NCI-H1105 treated with DMSO at 0.1 percent for 48 hours (cell line): ENCODE measurements at places on chromosomes 2 and 18.
A peak's percentile ranks its signal among the peaks of the same experiment; 100 is the strongest.

- no peak for DNase-seq
Observed at GRCh38 chr18:50117863-50118262, 77.1 kb downstream of the MYO5B start.

DNA sequence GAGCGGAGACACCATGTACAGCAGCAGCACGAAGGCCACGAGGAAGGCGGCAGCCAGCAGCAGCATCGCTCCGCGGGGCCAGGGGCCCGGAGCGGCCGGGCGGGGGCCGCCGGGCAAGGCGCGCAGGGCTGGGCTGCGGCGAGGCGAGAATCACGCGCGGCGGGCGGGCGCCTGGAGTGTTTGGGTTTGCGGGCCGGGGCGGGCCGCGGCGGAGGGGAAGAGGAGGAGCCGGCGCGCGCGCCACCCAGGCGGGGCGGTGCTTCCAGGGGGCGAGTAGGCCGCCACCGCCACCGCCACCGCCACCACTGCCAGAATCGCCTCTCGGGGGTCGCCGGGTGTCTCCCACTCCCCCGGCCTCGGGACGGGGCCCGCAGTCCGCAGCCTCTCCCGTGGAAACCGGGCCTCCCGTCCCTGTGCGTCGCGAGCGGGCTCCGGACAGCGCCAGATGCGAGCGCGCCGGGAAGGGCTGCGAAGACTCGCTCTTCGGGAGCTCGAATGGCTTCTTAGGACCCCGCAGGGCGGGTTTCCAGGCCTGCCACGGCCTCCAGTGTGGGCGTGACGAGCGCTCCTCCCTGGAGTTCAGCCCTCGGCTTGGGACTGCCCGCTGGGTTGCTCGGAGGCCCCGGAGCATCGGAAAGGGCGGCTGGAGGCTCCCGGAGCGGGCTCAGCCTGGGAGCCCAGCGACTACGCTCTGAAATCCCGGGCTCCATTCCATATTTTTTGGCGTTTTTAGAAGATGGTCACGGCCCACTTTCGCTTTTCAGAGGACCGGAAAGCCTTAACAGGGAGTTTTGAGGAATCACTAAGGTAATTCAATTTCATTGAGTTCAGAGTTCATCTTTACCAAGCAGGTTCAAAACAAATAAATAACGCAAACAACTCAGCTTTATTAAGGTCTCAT is at the start of gene KDSR:
KDSR (minus strand) TSS at position 154 of the 901 bp plus-strand sequence; CDS start at position 66, 88 bp downstream.
- peak; percentile 99 for DNase-seq

DNA sequence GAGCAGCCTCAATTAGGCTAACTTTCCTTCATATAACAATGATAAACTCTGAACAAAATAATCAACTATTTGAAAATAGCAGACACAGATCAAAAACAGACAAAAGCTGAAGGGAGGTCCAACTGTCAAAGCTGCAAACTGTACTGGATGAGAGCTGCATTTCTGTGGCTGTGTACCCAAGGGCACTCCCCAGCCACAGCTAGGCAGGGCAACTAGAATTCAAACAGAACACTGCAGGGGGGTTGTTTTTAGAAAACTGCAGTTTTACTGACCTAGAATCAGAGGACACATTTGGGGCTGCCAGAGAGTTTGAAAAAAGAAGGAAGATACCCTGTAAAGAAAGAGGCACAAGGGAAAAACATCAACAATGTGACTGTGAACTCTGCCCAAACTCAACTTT is 56.8 kb downstream of the SMAD2 start:
- DNase-seq: no peak

GRCh38 chr2:234677758-234678538 is 181.1 kb upstream of the ARL4C start:
- no peak for DNase-seq

- no peak for DNase-seq
Observed at GRCh38 chr18:75063615-75064512, 145.1 kb downstream of the PTGR3 start.

- DNase-seq: no peak
Observed at GRCh38 chr2:163135256-163135655, 296.7 kb upstream of the KCNH7 start.

DNA sequence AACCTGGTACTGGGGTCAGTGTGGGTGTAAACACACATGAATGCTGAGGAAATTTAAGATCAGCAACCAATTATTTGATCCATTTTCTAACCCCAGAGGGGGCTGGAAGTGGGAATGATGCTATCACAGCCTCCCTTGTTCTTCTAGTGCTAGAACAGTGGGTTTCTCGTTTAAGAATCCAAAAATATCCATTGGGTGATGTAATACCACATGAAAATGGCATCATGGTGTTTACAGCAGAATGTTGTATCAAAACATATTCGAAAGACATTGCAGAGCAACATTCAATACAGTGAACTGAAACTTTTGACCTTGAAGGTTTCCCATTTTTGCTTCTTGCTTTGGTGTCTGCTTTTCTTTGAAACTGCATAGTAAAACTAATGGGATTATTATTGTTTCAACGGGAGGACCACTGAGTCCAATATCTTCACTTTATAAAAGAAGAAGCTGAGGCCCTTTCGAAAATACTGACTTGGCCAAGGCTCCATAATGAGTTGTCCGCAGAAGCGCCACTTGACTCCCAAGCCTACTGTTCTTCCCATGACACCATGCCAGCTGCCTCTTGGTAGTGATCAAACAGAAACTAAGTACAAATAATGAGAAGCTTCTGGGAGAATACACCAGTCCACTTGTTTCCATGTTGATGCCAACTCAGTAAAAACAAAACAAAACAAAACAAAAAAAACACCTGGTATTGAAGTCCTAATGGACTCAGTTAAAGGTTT is 106.1 kb downstream of the COLEC12 start:
- no peak for DNase-seq

GRCh38 chr2:114797942-114798341 is 355.5 kb downstream of the DPP10 start:
- DNase-seq: no peak

- no peak for DNase-seq
Observed at GRCh38 chr2:128368437-128369107, 49.9 kb upstream of the HS6ST1 start.

- no peak for DNase-seq
Observed at GRCh38 chr2:240186191-240186725, 45.8 kb upstream of the OTOS start.

DNA sequence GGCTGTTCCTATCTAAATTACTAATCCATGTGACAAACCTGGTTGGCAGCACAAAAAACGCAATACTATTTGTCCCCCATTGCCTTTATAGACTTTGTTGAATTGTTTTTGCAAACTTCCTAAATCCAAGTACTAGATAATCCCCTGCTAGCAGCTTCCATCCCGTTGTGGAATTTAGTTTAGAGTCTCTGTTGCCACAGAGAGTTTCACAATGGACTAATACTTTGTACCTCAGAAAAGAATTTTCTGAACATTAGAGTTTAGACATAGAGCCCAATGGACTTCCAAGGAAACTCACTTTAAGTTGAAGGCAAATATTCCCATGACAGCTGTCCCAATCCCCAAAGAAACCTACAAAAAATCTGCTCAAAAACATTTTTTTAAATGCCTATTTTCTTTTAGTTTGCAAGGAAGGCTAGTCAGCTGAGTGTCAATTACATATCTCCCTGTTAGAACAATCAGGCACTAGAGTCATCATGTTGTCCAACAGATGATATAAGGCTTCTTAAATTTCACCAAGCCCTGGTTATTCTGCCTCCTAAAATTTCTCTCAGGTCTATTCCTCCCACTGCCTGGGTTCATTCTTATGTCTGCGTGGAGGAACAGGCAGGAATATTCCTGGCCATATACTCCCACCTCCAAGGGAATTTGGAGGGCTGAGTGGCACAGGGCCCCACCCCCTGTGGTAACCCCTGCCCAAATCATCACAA is 27.2 kb downstream of the RNF152 start:
- no peak for DNase-seq

- no peak for DNase-seq
Observed at GRCh38 chr2:85209887-85210286, 76.7 kb downstream of the TCF7L1 start.

GRCh38 chr2:21404827-21405625 is 281.3 kb downstream of the TDRD15 start:
- no peak for DNase-seq

DNA sequence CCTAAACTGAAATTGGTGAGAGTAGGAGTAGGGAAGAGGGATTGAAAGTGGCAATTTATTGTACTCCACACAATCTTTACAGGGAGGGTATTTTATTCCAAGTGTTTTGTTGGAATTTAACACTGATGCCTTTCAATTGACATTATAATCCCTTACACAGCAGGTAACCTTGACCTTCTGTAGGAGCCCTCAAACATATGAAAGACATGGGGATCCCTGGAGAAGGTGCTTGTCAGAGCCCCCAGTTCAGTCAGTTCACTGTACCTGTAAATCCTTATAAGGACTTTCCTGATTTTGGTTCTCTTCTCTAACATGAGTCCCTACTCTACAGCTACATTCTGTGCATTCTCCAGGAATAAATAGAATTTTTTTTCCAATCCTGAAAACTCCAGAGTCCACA is 384.9 kb upstream of the NRP2 start:
- DNase-seq: no peak

DNA sequence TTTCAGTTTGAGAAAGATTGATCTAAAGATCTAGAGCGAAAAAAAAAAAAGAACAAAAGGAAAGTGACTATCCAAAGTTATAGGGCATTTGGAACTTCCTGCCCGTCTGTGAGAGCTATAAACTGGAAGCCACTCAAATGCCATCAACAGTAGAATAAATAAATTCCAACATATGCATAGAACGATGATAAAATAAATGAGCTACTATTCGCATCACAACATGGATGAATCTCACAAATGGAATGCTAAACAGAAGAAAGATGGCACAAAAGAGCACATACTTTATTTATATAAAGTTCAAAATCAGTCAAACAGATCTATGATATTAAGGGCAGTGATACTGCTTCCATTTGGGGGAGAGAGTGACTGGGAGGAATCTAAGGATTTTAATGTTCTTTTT is 128.8 kb downstream of the TTC32 start:
- DNase-seq: no peak

GRCh38 chr2:59282374-59283057 is 1041.4 kb upstream of the FANCL start:
- no peak for DNase-seq

DNA sequence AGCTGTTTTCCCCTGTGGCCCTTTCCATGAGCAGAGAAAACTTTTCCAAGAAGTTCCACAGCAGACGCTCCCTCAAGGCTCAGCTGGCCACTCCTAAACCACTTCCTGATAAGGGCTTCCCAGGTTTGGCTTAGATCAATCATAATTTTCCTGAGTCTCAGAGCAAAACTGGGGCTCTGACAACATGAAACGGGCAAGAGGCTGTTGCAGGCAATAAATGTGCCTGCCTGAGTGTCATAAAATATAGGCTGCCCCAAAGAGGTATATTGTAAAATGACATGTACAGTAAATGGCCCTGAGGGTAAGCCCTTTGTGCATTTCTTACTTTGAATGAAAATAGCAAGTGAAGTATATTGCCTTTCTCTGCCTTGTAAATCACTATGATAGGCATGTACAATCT is 105.6 kb upstream of the UXS1 start:
- DNase-seq: no peak

DNA sequence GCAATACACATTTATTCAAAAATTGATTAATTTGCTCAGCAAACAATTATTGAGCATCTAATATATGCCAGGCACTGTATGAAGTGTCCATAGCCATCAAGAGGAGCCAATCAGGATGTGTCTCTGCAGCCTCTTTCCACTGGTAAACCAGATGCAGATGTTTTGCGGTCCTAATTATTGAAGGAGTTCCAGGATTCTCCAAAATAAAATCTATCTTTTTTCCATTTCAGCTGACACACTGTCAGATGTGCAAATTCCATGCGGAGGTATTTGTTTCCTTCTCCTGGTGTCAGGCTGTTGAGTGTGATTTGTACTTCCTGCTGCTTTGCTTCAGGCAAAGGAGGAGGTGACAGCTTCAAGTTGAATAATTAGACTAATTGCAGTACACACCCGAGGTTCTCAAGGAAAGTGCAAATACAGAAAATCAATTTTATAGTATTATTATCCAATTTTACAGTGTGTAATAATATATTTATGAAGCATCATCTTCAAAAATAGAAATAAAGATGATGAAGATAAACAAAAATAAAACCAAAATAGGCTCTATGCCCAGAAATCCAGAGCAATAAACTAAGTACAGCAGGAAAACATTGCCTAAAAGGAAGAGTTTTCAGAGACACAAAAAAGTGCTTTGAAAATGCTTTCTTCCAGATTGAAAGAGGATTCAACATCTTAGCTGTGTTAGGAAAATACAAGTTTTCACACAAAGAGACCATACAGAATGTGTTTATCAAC is 1352.9 kb upstream of the CHAC2 start:
- DNase-seq: peak; percentile 77

DNA sequence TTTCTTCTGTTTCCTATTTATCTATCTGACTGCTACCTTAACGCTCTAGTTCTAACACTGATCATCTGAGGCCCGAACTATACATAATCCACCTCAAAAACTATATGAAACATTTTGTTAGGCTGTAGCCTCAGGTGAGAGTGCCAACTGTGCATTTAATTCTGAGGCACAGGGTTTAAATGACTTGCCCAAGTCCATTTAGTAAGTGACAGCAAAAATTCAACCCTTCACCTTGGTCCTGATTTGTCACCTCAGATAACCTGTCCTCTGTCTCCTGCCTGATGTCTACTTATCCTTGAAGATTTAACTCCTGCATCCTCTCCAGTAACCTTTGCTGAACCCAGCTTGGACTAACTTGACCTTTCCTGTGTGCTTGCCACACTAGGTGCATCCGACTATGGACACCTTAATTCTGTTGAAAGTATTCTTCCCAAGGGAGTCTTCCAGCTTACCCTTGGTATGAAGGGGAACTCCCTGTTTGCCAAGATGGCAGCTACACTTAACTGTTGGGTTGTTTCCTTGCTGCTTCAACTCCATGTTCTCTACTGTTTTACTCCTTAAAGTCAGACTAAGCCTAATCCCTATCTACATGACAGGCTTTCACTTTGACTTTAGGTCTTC is 23.5 kb downstream of the CD302 start:
- no peak for DNase-seq

DNA sequence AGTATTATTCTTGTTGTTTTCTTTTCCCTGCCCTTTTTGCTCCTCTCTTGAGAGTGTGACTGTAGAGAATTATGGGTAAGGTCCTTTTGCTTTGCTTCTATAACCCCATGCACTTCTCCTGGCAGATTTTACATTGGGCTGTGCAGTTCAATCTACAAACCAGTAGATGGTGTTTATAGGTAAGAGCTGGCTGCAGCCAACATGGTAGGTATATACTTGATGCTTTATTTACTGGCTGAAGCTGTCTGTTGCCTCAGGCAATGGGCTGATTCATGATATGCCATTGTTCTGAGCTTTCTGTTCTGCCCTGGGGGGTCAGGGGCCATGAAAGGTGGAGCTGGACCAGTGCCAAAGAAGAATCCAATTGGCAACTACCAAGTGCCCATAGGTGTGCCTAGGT is 48.3 kb upstream of the MYL1 start:
- peak; percentile 3 for DNase-seq

- peak; percentile 15 for DNase-seq
Observed at GRCh38 chr18:5894611-5895298, 567 bp downstream of the TMEM200C start.

- DNase-seq: no peak
Observed at GRCh38 chr2:238252766-238253630, 13.2 kb upstream of the HES6 start.

GRCh38 chr2:6523476-6523875 is 342.2 kb downstream of the CMPK2 start:
- no peak for DNase-seq
